Islet precursor cell (in vitro differentiated cells): ENCODE measurements at places on chromosomes 7 and 10.

- peak; percentile 72 for DNase-seq
These were observed 34.8 kb downstream of the HTR5A start for GRCh38 chr7:155104913-155105312.

GRCh38 chr10:8752146-8752843 is 697.8 kb downstream of the GATA3 start:
- no peak for DNase-seq

DNA sequence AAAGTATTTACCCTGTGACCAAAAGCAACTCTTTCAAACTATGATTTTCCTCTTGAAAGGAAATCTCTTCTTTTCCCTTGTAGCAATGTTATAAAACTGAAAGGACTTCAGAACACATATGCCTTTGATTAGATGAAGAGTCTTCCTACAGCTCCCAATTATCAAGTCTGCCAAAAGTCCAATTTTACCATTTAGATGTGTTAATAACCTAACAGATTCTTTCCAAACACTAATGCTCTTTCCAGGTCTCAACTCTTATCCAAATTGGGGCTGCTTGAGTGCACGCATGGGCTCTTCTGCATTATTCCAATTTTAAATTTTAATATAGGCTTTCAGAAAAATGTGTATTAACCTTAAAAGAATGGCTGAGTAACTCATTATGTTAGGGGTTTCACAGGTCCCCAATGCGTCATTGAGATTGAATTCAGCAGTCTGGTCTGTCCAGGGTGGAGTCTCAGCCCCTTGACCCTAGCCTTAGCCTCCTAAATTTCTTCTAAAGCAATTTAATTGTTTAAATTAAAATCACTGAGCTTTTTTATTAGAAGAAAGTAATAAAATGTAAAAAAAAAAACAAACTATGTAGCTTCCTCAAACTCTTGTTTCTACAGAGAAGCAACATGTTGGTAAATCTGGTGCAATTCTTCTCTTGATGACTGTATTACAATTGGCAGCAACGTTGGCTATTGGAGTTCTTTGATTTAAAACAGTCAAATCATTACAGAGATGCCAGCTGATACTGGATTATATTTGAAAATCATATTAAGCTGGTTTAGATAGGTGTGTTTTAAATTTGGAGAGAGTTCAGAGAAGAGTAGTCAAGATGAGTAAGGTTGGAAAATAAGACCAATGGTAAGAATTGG is 170.4 kb downstream of the DKK1 start:
- no peak for DNase-seq

- DNase-seq, result no peak
These were observed 41.9 kb downstream of the SYPL1 start for GRCh38 chr7:106070201-106070551.

- DNase-seq, result peak; percentile 75
These were observed 184.4 kb downstream of the TCERG1L start for GRCh38 chr10:131127138-131127589.

DNA sequence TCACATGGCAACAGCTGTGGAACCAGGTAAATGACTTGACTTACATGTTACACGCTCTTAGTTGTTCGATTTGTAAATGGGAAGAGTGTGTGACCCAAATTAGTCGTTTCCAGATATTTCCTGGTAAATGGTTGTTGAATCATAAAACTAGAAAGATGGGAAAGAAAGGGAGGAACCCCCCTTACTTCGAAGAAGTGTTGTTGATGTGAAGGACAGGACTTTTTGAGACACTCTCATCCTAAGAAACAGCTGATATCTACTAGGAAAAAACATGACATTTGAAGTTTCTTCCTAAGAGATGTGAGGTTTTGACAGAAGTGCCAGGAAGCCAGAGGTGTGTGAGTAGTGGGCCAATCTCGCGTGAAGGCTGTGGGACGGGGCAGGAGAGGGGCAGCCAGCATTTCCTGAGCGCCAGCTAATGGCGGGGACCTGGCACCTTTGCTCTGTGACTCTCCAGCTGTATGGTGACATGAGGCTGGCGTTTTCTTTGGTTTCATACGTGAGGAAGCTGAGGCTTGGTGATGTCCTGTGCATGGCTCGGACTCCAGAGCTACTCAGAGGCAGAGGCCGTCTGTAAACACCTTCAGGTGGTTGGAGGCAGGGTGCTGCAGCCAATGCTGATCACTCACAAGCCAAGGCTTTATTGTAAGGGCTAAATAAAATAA is 53.7 kb downstream of the IKZF1 start:
- no peak for DNase-seq

- DNase-seq, result peak; percentile 29
These were observed 20.8 kb downstream of the AKR1E2 start for GRCh38 chr10:4846775-4847174.

DNA sequence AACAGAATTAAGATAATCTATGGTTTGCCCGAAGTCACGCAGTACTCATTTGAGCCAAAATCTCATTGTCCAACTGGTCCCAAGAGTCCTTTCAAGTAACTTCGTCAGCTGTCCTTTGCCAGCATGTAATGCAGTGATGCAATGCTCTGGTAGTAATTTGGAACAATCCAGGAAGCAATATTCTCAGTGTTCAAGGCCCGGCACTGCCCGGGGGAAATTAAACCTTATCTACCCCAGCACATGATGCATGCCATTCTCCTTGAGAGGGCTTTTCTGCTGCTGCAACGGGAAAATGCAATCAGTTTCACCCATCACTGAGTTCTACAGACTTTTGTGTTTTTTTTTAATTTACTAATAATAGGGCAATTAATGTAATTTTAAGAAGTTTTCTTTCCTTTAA is 77.6 kb upstream of the NME8 start:
- DNase-seq, result no peak

DNA sequence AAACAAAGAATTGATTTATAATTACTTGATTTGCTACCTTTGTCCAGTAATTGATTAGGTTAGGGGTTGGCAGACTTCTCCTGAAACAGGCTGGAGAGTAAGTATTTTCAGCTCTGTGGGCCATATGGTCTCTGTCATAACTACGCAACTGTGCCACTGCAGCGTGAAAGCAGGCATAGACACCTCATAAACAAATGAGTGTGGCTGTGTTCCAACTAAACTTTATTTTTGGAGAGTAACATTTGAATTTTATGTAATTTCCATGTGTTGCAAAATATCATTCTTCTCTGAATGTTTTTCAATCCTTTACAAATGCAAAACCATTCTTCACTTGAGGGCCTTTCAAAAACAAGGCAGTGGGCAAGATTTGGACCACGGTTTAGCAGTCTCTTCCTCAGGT is 76.9 kb downstream of the GALNT17 start:
- DNase-seq, result no peak
